ENCODE measurements at places on chromosomes 3 and 15.

- DNase-seq = no peak
Observed at GRCh38 chr15:74053517-74053916, 28.8 kb downstream of the GOLGA6A start.

GRCh38 chr3:167653760-167654159, at the start of gene WDR49:
WDR49 (minus strand) TSS chr3:167653942; CDS start chr3:167653425, 517 bp downstream.
- DNase-seq = no peak

- no peak for DNase-seq
Observed at GRCh38 chr15:22850055-22850454, 11.6 kb downstream of the NIPA2 start.

- DNase-seq = no peak
Observed at GRCh38 chr3:179606534-179607085, 2.0 kb downstream of the NDUFB5 start.

- no peak for DNase-seq
Observed at GRCh38 chr3:121835465-121835801, 424 bp downstream of the EAF2 start.

DNA sequence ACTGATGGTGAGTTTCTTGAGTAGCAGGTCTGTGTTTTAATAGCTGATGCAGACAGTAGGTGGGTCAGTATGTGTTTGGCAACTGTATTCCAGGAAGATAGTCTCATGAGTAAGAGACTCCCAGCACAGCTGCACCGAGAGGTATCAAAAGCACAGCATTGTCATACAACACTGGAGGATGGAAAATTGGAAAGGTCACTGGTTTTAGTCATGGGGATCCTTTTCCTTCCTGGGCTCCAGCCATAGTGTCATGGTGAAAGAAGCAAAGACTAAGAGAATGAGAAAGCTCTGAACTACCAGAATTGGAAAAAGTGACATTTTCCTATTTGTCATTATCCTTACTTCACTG, 61.5 kb downstream of the P3H2 start:
- DNase-seq = no peak

GRCh38 chr15:51809457-51809856, 20.0 kb upstream of the TMOD3 start:
- DNase-seq = no peak

GRCh38 chr3:127637546-127637945, 8.6 kb downstream of the PODXL2 start:
- no peak for DNase-seq

Data from stimulated activated CD4-positive, alpha-beta T cell treated with anti-CD3 and anti-CD28 coated beads, Interleukin-12 subunit alpha, Interleukin-12 subunit beta, amount 100 ng/mL, for 24 hours (primary cell).